ENCODE measurements at places on chromosomes 1 and 21. TPM values are rescaled to one million over a fixed set of nuclear protein-coding genes. Genes with fewer than 3 reads are reported as not detected.

The RUNX3 gene
- total RNA-seq = not detected

The F13B gene
- not detected for total RNA-seq

The C1orf210 gene
- not detected for total RNA-seq

The INTS3 gene
- total RNA-seq = 26.2 TPM

The HSPB7 gene
- total RNA-seq = 21.6 TPM

The CD53 gene
- not detected for total RNA-seq

The SERPINC1 gene
- total RNA-seq = 0.12 TPM

The SPRR1B gene
- not detected for total RNA-seq

The LHX8 gene
- not detected for total RNA-seq

The PRKAA2 gene
- 7.3 TPM for total RNA-seq

Data from aortic smooth muscle cell (primary cell).